ENCODE measurements at places on chromosomes 12 and 14.
A peak's percentile ranks its signal among the peaks of the same experiment; 100 is the strongest.

- peak; percentile 49 for DNase-seq
Measured at GRCh38 chr14:21070610-21071224, 613 bp downstream of the ARHGEF40 start.

DNA sequence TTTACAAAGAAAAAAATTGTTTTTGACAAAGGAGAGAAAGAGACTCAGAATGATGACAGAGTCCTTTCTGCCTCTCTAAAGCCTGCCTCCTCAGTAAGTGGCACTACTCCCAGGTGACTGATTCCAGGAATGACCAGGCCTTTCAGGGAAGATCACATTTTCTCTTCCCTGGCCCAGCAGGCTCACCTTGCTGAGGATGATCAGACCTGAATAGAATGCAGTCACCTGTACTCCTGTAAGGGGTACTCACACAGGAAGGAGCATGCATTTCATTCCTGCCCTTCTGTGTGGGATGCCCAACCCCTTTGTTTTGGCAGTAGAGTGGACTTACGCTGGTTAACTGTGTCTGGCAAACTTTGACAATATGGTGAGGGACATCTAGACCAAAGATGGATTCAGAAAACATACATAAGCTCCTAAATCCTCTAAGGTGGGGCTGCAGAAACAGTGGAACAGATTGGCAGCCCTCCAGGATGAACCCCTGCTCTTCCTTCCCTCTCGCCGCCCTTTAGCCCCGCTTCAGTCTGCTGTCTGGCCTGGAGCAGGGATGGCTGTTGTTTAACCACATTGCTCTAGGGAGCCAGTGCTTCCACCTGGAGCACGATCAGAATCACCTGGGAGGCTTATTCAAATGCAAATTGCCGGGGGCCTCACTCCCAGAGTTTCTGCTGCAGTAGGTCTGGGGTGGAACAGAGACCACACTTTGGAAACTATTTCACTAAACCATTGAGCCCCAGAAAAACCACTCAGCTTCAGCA, 29.8 kb downstream of the ERG28 start:
- DNase-seq: no peak

- no peak for DNase-seq
Measured at GRCh38 chr12:90304231-90304630, 595.6 kb upstream of the ATP2B1 start.

GRCh38 chr12:121441555-121441954, 41.6 kb downstream of the RNF34 start:
- no peak for DNase-seq

- no peak for DNase-seq
Measured at GRCh38 chr14:73211251-73212040, 25.9 kb upstream of the PAPLN start.

GRCh38 chr12:59181196-59181777, 261.0 kb upstream of the LRIG3 start:
- no peak for DNase-seq

DNA sequence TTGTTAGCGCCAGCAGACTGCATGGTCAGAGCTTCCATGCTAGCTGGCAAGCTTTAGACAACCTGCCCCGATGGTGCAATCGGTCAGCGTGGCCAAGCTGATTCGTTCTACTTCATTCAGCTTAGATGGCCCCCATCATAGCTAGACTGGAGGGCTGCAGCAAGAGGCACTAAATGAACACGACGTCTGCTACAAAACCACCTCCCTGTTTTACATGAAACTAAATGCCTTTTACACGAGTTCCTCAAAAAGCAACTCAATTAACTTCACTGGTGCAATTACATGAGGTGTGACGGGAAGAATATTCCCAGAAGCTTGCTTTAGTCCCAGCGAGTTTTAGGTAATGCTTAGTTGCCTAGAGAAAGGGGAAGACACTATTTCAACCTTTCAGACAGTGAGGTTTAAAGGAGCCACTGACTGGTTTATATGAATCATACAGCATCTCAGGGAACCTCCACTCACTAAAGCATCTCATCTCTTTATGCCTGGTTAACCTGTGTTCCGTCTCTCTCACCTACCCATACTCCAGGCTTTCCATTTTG, 8.4 kb downstream of the NIN start:
- DNase-seq: no peak

GRCh38 chr12:69069479-69069878, 136.5 kb upstream of the CPM start:
- DNase-seq: no peak

DNA sequence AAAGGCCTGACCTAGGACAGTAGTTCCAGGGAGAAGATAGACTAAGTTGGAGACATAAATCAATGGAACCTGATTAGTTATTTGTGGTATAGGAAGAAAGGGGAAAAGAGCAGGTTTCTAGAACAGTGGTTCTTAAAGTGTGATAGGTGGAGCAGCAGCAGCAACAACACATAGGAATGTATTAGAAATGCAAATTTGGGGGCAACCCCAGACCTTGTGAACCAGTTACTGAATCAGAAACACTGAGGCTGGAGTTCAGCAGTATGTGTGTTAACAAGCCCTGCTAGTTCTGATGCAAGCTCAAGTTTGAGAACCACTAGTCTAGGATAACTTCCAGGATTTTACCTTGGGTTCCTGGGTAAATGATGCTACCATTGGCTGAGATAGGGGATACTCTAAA, 308.7 kb downstream of the EMP1 start:
- no peak for DNase-seq

All from mesothelial cell of epicardium (in vitro differentiated cells).